ENCODE measurements at places on chromosomes 2 and 18. TPM values are rescaled to one million over a fixed set of nuclear protein-coding genes. Genes with fewer than 3 reads are reported as not detected.

COL4A4 gene
- total RNA-seq, result 37.3 TPM

RESP18 gene
- total RNA-seq, result not detected

LGALSL gene
- 13.0 TPM for total RNA-seq

ITPRIPL1 gene
- total RNA-seq, result 1.7 TPM

KRTCAP3 gene
- 21.4 TPM for total RNA-seq

RGPD8 gene
- 50.1 TPM for total RNA-seq

DNA sequence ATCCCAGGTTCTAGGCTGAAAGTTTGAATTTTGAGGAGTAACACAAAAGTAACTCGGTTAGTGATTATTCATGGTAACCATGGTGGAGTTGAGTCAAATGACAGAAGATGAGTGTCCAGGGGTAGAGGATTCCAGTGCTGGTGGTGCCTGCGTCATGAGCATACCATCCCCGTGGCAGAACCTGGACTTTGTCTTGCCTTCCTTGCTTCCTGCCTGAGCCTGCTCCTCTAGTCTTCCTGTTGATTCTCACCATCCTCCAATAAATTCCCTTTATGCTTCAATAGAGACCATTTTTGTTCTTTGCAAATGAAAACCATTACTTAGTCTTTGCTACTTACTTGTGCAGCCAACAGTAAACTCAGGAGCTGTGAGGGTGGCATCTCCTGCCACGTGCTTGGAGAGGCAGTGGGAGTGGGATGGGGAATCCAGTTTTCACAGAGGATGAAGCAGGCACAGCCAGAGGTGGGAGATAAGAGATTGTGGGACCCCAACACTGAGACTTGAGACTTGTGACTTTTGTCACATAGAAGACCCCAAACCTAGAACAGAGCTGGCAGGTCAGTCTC is 4.1 kb upstream of the YES1 start:
- peaks cover under 1% of the 10 kb centered on the region for H3K4me1 ChIP-seq
- no peaks in the 10 kb centered on the region for H3K27me3 ChIP-seq
- no peaks in the 10 kb centered on the region for H3K36me3 ChIP-seq
- no peak overlapping the region for H3K27ac ChIP-seq
- no peak overlapping the region for H3K4me3 ChIP-seq

GRCh38 chr2:97011977-97012569 is 25.7 kb upstream of the FAM178B start:
- no peak overlapping the region for H3K4me3 ChIP-seq
- no peaks in the 10 kb centered on the region for H3K4me1 ChIP-seq
- no peaks in the 10 kb centered on the region for H3K27me3 ChIP-seq
- DNase-seq, result peak; percentile 17

- DNase-seq, result no peak
- H3K27me3 ChIP-seq, result no peaks in the 10 kb centered on the region
- no peak overlapping the region for H3K27ac ChIP-seq
- no peaks in the 10 kb centered on the region for H3K36me3 ChIP-seq
Measured at GRCh38 chr2:240714747-240715725, 23.4 kb downstream of the AQP12A start.

GRCh38 chr2:27421660-27422250 is 6.7 kb upstream of the NRBP1 start:
- H3K36me3 ChIP-seq, result no peaks in the 10 kb centered on the region
- DNase-seq, result no peak
- no peaks in the 10 kb centered on the region for H3K4me1 ChIP-seq
- H3K27ac ChIP-seq, result no peak overlapping the region
- no peak overlapping the region for H3K4me3 ChIP-seq
- H3K27me3 ChIP-seq, result no peaks in the 10 kb centered on the region

- H3K4me3 ChIP-seq, result no peak overlapping the region
- no peak for DNase-seq
- no peaks in the 10 kb centered on the region for H3K27me3 ChIP-seq
- no peaks in the 10 kb centered on the region for H3K36me3 ChIP-seq
- H3K4me1 ChIP-seq, result no peaks in the 10 kb centered on the region
Measured at GRCh38 chr2:189835855-189836558, 51.8 kb downstream of the PMS1 start.

GRCh38 chr2:118473846-118474540 is 373.5 kb downstream of the EN1 start:
- H3K36me3 ChIP-seq, result no peaks in the 10 kb centered on the region
- DNase-seq, result no peak

DNA sequence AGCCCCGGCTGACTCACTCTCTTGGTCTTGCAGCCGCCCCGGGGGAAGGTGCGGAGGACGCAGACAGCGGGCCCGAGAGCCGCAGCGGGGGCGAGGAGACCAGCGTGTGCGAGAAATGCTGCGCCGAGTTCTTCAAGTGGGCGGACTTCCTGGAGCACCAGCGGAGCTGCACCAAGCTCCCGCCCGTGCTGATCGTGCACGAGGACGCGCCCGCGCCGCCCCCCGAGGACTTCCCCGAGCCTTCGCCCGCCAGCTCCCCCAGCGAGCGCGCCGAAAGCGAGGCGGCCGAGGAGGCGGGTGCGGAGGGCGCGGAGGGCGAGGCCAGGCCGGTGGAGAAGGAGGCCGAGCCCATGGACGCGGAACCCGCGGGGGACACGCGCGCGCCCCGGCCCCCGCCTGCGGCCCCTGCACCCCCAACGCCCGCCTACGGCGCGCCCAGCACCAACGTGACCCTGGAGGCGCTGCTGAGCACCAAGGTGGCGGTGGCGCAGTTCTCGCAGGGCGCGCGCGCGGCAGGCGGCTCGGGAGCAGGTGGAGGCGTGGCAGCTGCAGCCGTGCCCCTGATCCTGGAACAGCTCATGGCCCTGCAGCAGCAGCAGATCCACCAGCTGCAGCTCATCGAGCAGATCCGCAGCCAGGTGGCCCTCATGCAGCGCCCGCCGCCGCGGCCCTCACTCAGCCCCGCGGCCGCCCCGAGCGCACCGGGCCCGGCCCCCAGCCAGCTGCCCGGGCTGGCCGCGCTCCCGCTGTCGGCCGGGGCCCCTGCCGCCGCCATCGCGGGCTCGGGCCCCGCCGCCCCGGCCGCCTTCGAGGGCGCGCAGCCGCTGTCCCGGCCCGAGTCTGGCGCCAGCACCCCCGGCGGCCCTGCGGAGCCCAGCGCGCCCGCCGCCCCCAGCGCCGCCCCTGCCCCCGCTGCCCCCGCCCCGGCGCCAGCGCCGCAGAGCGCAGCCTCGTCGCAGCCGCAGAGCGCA is 12.7 kb downstream of the SALL3 start:
- no peaks in the 10 kb centered on the region for H3K36me3 ChIP-seq

DNA sequence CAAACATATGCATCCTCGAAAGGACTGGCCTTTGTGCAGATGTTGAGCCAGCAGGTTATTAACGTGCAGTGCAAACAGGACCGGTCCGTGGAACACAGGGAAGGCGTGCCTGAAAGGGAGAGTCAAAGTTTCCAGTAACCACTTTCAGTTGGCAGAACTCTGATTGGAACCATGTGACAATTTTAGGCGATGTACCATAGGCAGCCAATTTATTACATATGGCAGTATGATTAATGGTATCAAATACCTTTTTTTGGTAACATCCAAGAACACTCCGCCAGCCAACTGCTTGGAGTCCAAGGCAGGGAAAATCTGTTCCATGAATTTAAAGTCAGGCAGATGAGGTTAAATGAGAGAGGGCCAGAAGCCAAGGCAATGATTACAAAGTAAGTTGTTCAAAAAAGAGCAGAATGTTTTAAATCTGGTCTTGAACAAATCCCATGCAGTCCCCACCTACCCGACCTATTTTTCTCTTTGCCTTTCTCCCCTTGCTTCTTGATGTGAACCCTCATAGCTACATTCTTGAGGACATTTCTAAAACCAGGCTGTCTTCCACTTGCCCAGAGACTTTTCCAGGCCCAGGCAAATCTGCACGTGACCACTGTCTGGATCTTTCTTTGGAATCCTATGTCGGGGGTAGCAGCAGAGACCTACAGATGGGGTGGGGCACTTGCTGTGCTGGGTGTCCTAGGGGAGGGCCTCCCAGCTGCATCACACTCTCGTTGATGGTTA is 351.7 kb downstream of the HRH4 start:
- no peaks in the 10 kb centered on the region for H3K4me1 ChIP-seq
- no peak overlapping the region for H3K27ac ChIP-seq
- H3K4me3 ChIP-seq, result no peak overlapping the region
- no peaks in the 10 kb centered on the region for H3K36me3 ChIP-seq

DNA sequence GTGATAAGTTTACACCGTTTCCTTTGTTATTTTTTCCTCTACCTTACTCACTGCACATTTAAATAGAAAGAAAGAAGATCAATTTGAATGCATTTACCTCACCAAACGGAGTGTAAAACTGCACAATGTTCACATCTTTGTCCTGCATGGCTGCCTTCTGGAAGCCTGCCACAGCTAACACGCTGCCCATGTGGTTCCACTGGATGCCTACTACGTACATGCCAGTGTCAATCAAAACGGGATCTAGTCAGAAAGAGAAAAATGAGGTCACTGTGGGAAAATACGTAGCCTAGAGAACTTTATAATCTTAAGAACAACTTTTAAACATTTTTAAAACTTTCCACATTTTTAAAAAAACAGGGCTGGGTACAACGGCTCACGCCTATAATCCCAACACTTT is 16.4 kb downstream of the WDR35 start:
- H3K27me3 ChIP-seq, result no peaks in the 10 kb centered on the region
- peak; percentile 74 for DNase-seq
- H3K4me3 ChIP-seq, result no peak overlapping the region
- no peaks in the 10 kb centered on the region for H3K4me1 ChIP-seq
- peaks cover 6% of the 10 kb centered on the region for H3K36me3 ChIP-seq

- DNase-seq, result peak; percentile 34
- H3K4me3 ChIP-seq, result no peak overlapping the region
- H3K27ac ChIP-seq, result no peak overlapping the region
Measured at GRCh38 chr18:70454704-70455322, 166.0 kb downstream of the SOCS6 start.

- H3K4me3 ChIP-seq, result no peak overlapping the region
- no peak for DNase-seq
- H3K27ac ChIP-seq, result no peak overlapping the region
- H3K27me3 ChIP-seq, result no peaks in the 10 kb centered on the region
Measured at GRCh38 chr18:72866901-72867745, 664 bp downstream of the NETO1 start.

DNA sequence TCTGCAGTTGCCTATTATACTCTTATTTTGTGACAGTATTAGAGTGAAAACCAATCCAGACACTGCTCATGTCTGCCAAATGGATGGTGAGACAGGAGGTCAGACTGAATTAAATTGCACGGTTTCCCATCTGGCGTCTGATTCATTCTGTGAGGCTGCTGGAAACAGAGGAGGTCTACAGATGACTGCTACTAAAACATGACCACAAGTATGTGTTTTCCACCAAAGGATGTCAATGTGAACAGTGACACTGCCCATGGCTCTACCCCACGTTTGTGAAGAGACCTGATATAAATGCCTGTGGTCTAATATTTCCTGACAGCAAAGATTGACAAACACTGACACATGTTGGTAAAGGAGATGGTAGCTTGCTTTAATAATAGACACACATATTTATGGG is 104.3 kb upstream of the ST6GAL2 start:
- no peak overlapping the region for H3K27ac ChIP-seq
- DNase-seq, result no peak
- H3K4me3 ChIP-seq, result no peak overlapping the region
- H3K36me3 ChIP-seq, result no peaks in the 10 kb centered on the region
- H3K27me3 ChIP-seq, result no peaks in the 10 kb centered on the region

GRCh38 chr2:185245806-185246205 is 492.8 kb upstream of the FSIP2 start:
- no peaks in the 10 kb centered on the region for H3K27me3 ChIP-seq
- no peak overlapping the region for H3K4me3 ChIP-seq
- DNase-seq, result no peak
- no peaks in the 10 kb centered on the region for H3K36me3 ChIP-seq

Measured in thyroid gland (tissue), 4 donors.